ENCODE measurements at places on chromosomes 13 and 19. TPM values are rescaled to one million over a fixed set of nuclear protein-coding genes. Genes with fewer than 3 reads are reported as not detected.
A peak's percentile ranks its signal among the peaks of the same experiment; 100 is the strongest.

Gene ZNF234
- 15.9 TPM for total RNA-seq

Gene MATK
- 32.6 TPM for total RNA-seq

Gene GPR12
- total RNA-seq = not detected

Gene TEX29
- total RNA-seq = 0.34 TPM

- H3K27me3 ChIP-seq = no peaks in the 10 kb centered on the region
- no peaks in the 10 kb centered on the region for H3K36me3 ChIP-seq
- no peaks in the 10 kb centered on the region for H3K4me1 ChIP-seq
These were observed 38.5 kb upstream of the MAB21L1 start for GRCh38 chr13:35514801-35515502.

DNA sequence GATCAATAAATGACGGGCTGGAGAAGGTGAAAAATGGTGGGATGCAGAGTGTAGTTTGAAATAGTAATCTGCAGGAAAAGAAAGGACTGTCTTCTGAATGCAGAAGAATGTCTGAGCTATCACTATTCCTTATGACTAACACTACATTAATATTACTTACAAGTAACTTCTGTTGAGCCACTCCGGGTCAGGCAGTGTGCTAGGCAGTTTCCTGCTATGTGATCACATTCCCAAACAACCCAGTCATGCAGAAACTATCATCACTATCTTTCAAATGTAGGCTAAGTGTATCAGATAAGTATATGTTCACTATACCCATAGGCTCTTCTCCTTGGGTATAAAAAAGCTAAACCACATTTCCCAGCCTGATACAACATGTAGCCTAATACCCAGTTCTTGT, 6.6 kb downstream of the ZNF599 start:
- H3K4me1 ChIP-seq = peaks cover under 1% of the 10 kb centered on the region
- no peak overlapping the region for H3K27ac ChIP-seq
- peaks cover 15% of the 10 kb centered on the region for H3K36me3 ChIP-seq
- DNase-seq = no peak

DNA sequence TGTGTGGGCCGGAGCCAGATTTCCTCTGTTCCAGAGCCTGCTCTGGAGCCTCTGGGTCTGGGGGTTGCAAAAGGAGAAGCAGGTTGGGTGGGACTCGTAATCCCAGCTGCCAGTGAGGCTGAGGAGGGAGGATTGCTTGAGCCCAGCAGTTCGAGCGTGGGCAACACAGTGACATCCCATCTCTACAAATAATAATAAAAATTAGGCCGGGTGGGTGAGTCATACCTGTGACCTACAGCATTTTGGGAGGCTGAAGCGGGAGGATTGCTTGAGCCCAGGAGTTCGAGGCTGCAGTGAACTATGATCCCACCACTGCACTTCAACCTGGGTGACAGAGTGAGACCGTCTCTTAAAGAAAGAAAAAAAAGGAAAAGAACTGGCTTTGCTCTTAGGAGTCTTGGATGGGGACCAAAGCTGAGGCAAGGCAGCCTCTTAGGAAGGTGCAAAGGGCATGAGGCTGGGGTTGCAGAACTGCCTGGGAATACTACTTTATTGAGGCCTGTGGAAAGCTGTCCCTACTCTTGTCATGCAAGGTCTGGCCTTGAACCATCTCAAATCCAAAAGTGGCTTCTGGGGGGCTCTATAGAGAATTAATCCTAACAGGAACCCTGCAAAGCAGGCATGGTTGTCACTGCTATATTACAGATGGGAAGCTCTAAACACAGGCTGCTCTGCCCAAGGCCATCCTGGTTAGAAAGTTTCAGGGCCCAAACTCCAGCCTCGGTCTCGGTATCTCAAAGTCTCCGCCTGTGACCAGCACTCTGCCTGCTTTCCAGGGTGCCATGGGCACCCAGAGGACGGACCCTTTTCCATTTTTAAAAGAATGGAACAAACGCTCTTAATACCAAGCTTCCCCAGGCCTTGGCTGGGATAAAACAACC, 880 bp upstream of the C19orf12 start:
- H3K27me3 ChIP-seq = no peaks in the 10 kb centered on the region
- no peak for DNase-seq
- peak overlapping the region; percentile 95 for H3K4me3 ChIP-seq
- no peaks in the 10 kb centered on the region for H3K36me3 ChIP-seq

DNA sequence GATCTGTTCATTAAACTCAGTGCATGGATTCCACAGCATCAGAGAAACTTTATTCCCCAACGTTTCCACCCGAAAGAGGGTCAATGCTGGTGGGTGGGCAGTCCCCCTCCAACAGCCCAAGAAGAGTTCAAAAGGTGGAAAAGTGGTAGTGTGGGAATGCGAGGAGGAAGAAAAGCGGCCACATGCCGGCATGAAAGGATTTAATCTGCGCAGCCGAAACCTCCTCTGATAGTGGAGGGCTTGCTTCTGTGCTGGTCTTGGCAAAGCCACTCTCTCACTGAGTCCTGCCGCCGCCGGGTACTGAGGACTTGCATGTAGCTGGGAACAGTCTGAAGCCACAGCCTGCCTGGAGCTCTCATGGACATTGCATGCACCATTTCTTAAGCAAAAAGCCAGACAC, 136.2 kb upstream of the ZNF536 start:
- peaks cover 9% of the 10 kb centered on the region for H3K27me3 ChIP-seq
- H3K4me1 ChIP-seq = no peaks in the 10 kb centered on the region
- H3K36me3 ChIP-seq = no peaks in the 10 kb centered on the region
- no peak overlapping the region for H3K4me3 ChIP-seq
- DNase-seq = no peak
- H3K27ac ChIP-seq = no peak overlapping the region

GRCh38 chr19:12937093-12937926, 1.1 kb upstream of the CALR start:
- peak overlapping the region; percentile 58 for H3K4me3 ChIP-seq
- peaks cover 43% of the 10 kb centered on the region for H3K36me3 ChIP-seq
- peak overlapping the region; percentile 94 for H3K27ac ChIP-seq
- peaks cover 40% of the 10 kb centered on the region for H3K4me1 ChIP-seq
- no peak for DNase-seq

DNA sequence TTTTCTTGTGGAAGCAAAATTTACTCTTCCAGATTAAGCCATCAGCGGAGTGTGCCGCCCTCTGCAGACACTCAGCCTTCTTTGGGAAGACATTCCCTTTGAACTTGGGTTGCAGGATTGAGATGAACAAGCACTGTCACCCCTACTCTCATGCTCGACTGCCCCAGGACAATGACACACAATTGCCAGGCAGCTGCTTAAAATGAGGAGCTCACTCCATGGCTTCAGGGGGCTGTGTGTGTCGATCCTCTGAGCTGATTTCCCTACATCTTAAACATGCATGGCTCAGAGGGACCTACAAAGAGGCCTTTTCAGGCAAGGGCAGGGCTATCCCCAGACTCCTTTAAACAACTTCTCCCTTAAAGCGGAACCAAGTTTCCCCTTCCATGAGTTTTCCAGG, 107.5 kb upstream of the MBNL2 start:
- H3K27ac ChIP-seq = no peak overlapping the region
- DNase-seq = no peak
- H3K4me3 ChIP-seq = no peak overlapping the region

DNA sequence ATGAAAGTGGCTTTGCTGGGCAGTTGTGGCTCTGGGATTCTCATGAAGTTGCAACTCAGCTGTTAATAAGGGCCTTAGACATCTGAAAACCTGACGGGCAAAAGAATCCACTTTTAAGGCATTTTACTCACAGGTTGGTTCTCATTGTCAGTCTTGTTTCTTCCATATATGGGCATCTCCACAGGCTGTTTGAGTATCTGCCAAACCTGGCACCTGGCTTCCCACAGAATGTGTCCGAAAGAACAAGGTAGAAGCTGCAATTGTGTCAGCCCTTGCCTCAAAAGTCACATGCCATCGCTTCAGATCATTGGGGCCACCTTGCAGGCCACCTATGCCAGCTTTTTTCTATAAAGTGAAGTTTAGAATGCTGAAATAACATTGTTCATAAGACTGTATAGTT, 102.4 kb downstream of the KCTD12 start:
- no peak for DNase-seq
- no peak overlapping the region for H3K27ac ChIP-seq
- no peak overlapping the region for H3K4me3 ChIP-seq
- H3K36me3 ChIP-seq = no peaks in the 10 kb centered on the region

DNA sequence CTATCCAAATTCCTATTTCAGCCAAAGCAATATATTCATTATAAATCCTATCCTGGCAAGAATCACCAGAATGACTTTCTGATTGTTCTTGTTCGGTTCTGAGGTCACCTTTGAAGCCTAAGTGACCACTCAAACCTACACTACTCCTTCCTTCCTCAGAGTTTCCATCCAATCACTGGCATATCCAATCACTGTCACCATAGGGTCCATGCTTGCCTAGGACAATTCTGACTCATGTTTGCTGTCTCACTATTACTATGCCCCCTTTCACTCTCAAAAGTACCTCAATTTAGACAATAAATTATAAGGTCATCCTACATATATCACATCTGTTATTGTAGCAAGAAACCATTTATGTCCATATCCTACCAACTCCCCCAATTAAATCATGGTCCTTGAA, 58.9 kb downstream of the UBL3 start:
- no peaks in the 10 kb centered on the region for H3K4me1 ChIP-seq
- DNase-seq = no peak
- no peaks in the 10 kb centered on the region for H3K36me3 ChIP-seq
- H3K27me3 ChIP-seq = no peaks in the 10 kb centered on the region

- no peak overlapping the region for H3K27ac ChIP-seq
- H3K27me3 ChIP-seq = no peaks in the 10 kb centered on the region
- no peaks in the 10 kb centered on the region for H3K36me3 ChIP-seq
- H3K4me3 ChIP-seq = no peak overlapping the region
- H3K4me1 ChIP-seq = no peaks in the 10 kb centered on the region
These were observed 13.3 kb downstream of the KCTD15 start for GRCh38 chr19:33809960-33810359.

DNA sequence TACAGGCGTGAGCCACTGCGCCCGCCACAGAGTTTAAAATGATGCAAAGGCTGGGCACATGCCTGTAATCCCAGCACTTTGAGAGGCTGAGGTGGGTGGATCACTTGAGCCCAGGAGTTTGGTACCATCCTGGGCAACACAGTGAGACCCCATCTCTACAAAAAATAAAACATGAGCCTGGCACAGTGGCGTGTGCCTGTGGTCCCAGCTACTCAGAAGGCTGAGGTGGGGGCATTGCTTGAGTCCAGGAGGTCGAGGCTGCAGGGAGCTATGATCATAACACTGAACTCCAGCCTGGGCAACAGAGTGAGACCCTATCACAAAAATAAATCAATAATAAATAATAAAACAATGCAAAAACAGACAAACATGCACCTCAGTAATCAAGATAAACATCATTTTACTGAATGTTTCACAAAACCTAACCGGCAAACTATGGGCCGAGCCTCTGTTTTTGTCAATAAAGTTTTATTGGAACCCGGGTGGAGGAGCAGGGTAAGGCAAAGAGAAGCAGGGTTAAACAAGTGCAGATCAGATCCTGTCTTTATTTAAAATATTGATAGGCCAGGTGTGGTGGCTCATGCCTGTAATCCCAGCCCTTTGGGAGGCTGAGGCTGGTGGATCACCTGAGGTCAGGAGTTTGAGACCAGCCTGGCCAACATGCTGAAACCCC, 2.0 kb upstream of the PEAK3 start:
- no peaks in the 10 kb centered on the region for H3K27me3 ChIP-seq
- no peak overlapping the region for H3K27ac ChIP-seq
- no peak for DNase-seq
- H3K36me3 ChIP-seq = no peaks in the 10 kb centered on the region
- H3K4me3 ChIP-seq = no peak overlapping the region

Data from naive thymus-derived CD4-positive, alpha-beta T cell (primary cell).